Mesothelial cell of epicardium (in vitro differentiated cells): ENCODE measurements at places on chromosomes 1 and 21. TPM values are rescaled to one million over a fixed set of nuclear protein-coding genes. Genes with fewer than 3 reads are reported as not detected.

HES2 gene
- total RNA-seq: 0.90 to 1.1 TPM (median 0.98 TPM) in 3 replicates

- DNase-seq: no peak
Observed at GRCh38 chr21:33884376-33885171, 31.0 kb downstream of the ATP5PO start.

- no peak for DNase-seq
Observed at GRCh38 chr1:106680776-106681344, 375.6 kb upstream of the PRMT6 start.

GRCh38 chr1:34640654-34641401 lies 114.0 kb upstream of the GJB5 start:
- no peak for DNase-seq

- DNase-seq: no peak
Observed at GRCh38 chr1:7988576-7988975, 27.1 kb downstream of the PARK7 start.

GRCh38 chr1:85976516-85977205 lies 179.9 kb downstream of the COL24A1 start:
- DNase-seq: no peak

- DNase-seq: no peak
Observed at GRCh38 chr1:91809317-91809716, 76.6 kb downstream of the TGFBR3 start.

DNA sequence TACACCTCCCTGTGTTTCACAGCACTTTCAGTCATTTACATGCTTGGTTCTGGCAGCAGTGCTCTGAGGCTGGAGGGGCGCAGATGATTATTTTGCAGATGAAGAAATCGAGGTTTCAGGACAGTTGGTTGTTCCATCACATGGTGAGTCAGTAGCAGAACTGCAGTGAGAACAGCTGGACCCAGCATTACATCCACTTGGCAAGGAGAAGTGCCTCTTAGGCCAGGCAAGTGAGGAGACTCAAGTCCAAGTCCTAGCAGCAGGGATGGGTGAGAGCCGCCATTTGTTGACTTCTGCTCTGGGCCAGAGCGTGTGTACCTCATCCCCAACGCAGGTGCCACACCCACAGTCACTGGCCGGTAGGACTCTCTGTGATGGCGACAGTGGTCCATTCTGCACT lies 26.8 kb upstream of the EPHA8 start:
- no peak for DNase-seq

GRCh38 chr1:54978528-54979326 lies 1.7 kb upstream of the TMEM61 start:
- no peak for DNase-seq

DNA sequence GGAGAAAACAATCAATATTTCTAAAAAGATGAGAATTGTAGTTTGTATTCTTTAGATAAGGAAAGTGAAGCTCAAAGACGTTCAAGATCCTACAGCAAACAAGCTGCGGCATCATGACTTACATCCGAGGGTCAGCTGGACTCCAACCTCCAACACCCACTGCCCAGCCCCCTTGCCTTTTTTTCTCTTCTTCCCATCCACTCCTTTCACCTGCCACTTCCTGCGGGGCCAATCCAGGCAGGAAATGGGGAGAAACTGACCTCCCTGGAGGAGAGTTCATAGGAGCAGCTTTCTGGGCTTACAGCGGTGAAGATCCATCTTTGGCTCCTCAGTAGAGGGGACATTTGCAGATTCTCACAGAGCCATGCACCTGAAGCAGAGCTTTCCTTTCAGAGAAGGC lies 361.5 kb downstream of the PTPRU start:
- no peak for DNase-seq

GRCh38 chr21:40841524-40842196 lies 5.3 kb downstream of the DSCAM start:
- peak; percentile 61 for DNase-seq

DNA sequence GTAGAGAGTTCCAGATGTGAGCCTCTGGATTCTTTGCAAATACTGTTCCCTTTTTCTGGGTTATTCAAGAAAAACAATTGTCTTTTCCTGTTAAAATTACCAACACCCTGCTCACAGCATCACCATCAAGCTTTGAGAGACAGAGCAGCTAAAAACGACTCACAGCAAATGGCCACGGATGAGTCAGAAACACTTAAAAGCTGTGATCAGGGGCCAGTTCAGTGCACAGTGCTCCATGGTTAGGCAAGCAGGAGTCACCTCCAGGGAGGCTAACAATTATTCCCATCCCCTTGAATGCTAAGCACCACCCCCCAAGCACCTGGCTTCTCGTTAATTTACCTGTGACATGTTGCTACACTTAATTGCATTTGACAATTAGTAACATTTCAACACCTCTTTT lies 128.4 kb upstream of the CAMK1G start:
- no peak for DNase-seq

DNA sequence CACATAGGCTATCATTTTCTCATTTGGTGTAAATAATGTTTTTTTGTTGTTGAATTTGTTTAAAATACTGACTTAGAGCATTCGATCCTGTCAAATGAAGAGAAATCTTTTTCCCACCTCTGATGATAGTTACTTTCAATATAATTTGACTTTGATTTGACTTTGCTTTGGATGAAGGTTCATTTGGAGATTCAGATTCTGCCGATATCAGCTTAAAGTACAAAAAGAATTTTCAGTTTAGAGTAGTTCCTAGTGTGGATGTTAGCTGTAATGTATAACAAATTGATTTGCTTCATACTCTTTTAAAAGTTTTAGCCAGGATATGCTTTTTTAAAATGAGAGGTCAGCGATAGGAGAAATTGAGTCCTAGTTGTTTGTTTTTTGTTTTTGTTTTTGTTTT lies 9.9 kb downstream of the STX12 start:
- DNase-seq: no peak

DNA sequence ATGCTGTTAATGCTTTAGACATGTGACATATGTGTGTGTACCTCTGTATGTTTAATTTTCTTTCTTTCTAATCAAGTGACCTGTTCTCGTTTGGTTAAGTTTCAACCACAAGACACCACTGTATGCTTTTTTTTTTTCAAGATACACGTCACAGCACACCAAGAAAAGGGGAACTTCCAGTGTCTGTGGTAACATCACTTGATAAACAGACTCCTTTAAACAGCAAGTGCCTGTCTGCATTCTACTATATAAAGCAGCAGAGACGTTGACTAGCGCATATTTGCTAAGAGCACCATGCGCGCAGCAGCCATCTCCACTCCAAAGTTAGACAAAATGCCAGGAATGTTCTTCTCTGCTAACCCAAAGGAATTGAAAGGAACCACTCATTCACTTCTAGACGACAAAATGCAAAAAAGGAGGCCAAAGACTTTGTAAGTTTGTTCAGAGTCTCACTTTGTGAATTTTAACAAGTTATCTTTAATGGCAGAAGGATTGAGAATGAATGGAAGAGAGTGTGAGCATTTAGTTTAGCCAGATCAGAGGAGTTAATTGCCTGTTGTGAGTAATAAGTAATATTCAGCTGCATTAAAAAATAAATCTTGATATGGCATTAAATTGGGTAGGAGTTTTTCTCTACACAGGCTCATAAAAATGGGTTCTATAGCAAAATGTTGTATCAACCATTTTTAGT lies at the start of gene RGS1:
TSS of gene RGS1 (plus strand) at position 275 of the 691 bp plus-strand sequence. CDS start at position 295, 20 bp downstream.
- no peak for DNase-seq
